ENCODE measurements at places on chromosomes 7 and 10. TPM values are rescaled to one million over a fixed set of nuclear protein-coding genes. Genes with fewer than 3 reads are reported as not detected.

GRCh38 chr7:113289140-113289740 is 170.9 kb upstream of the SMIM30 start:
- no peak for DNase-seq

GRCh38 chr7:23266918-23267317 is 20.3 kb downstream of the GPNMB start:
- DNase-seq, result no peak

DNA sequence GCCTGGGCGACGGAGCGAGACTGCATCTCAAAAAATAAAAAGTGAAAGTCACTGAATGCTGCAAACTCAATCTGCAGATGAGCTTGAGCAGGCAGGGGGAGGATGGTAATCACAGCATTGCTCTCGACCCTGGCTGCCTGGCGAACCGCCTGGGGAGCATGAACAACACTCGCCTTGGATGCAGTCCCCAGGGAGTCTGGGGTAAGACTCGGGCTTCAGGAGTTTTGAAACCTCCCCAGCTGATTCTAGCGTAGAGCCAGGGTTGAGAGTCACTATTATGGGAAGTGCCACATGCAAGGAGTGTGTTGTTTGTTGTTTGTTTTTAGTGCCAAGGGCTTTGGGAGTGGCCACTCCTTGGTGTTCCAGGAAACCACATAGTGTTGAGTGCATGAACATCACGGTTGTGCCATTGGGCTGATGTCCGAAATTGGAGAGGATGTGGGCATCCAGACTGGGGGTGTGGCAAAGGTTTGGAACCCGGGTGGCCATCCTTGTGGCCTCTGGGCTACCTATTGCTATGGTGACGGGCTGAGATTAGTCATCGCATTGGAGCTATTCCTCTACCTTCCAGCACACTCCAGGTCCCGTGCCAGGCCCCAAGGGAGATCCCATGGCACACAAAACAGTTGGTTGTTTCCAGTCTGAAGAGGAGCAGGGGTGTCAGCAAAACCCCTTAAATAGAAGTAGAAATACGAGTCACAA is 92.6 kb downstream of the RGS10 start:
- DNase-seq, result no peak

GRCh38 chr10:104835422-104835821 is 194.3 kb downstream of the SORCS3 start:
- no peak for DNase-seq

AKR1C8 gene
- total RNA-seq, result not detected

DNA sequence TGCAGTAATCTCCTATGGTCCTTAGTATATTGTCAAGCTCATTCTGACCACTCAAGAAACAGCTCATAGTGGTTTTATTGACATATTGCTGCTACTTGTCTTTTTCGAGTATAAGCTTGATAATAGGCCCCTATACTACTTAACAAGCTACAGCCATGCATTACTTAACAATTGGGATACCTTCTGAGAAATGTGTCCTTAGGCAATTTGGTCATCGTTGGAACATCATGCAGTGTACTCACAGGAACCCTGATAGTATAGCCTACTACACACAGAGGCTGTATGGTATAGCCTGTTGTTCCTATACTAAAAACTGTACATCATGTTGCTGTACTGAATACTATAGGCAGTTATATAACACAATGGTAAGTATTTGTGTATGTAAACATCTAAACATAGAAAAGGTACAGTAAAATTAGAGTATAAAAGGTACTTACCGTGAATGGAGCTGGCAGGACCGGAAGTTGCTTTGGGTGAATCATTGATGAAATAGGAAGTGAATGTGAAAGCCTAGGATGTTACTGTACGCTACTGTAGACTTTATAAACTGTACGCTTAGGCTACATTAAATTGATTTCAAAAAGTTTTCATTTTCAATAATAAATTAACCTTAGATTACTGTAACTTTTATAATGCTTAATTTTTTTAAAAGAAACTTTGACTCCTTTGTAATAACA is 160.9 kb downstream of the LRRC4 start:
- DNase-seq, result no peak

DNA sequence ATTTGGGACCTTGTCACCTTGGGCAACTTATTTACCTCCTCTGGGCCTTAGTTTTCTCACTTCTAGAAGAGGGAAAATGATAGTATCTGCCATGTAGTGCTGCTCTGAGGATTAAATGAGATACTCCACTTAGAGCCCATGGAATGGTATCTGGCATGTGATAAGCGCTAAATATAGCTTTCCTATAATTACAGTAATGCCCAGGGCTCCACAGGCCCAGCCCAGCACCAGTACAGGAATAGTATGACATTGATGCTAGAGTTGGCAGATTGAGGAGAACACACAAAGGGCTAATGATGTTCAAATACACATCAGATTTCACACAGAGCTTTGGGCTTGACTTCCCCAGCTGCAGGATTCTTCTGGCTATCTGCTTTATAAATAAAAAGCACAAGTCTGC is 34.9 kb downstream of the FAS start:
- no peak for DNase-seq

DNA sequence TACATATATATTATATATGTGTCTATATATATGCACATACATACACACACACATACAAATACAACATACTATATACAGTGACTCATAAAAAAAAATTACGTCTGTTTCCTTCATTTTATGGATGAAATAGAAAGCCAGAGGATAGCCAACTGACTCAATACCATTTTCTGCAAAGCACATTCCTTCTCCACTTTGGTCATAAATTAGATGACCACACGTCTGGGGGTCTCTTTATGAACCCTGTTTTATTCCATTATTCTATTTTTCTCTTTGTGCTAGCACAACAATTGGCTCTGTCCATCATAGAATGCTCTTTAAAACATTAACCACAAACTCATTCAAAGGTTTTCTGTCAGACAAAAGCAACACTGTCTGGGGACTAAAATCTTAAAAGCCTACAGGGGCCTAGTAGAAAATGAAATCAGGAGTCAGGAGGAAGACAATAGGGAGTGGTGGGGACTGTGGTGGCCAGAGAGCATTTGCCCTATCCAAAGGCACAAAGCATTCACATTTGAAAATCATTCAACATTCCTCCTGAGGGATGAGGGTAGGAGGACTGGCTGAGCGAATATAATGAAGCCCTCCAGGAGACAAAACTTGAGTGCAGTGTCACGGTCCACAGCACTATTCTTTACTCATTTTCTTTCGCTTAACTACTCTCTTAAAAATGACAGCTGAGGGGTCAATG is 4.3 kb downstream of the CUBN start:
- DNase-seq, result no peak

- no peak for DNase-seq
Observed at GRCh38 chr7:29095631-29096445, 50.5 kb downstream of the CPVL start.

DNA sequence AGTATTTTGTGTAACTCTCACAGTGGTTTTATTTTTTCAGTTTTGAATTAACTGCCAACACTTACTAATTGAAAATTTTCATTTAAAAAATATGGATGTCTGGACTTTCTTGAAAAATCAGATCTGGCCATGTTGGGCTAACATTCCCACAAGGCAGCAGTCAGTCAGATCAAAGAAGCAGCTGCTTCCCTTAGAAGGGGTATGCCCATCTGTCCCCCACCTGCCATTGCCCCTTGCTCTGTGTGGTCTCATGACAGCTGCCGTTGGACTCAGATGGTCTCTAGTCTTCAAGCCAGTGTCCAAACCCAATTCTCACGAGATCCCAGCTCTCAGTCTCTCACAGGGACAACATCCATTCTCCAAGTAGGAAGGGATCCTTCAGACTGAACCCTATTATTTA is 212.1 kb upstream of the GHITM start:
- no peak for DNase-seq

RGS10 gene
- 27.3 TPM for total RNA-seq

HOXA6 gene
- 23.3 TPM for total RNA-seq

GRID1 gene
- total RNA-seq, result 10.5 TPM

DCLRE1A gene
- 3.6 TPM for total RNA-seq
